NCI-H2107 (cell line): ENCODE measurements at places on chromosomes 1 and 21.
A peak's percentile ranks its signal among the peaks of the same experiment; 100 is the strongest.

DNA sequence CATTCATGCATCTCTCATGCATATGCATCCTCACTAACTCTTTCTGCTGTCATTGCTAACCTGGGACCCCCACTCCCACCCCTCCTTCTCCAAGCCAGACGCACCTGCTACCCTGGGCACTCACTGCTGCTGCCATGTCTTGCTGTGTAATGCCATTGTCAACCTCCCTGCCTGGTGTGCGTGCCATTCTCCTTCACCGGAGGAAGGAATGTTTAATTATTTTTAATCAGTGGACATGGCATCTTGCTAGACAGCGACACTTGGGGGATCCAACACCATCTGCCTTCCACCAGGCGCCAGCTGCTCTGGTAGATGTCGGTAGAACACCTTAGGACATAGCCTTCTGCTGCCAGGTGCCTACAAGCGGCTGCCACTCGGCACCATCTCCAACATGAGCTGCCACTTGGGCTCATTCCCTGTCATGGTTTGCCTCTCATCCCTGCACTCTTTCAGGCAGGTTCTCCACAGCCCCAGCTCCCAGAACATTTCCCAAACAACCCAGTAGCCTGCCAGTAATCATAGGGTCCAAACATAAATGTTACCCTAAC, 306.9 kb downstream of the TTLL7 start:
- no peak for DNase-seq

- DNase-seq = no peak
These were observed 8.3 kb downstream of the FRRS1 start for GRCh38 chr1:99758073-99758511.

GRCh38 chr1:169089776-169090175, 16.7 kb upstream of the ATP1B1 start:
- DNase-seq = no peak

DNA sequence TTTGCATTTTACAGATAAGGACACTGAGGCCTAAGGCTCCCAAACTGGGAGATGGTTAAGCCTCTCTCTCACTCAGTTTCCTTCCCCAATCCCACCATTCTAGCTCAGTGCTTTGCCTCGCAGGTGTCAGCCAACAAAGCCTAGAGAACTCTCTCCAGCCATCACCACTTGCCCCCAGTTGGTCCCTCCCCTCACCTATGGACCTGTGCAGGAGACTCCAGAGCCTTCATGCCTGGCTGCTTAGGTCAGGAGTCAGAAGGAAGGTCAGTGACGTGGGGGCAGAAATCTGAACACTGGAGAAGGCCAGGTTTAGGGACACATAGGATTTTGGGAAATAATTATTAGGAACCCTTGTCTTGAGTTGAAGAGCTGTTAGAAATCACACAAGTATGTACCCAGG, 295.3 kb downstream of the PTPRU start:
- no peak for DNase-seq

- DNase-seq = no peak
These were observed 321.2 kb downstream of the CHRM3 start for GRCh38 chr1:239707615-239708014.

DNA sequence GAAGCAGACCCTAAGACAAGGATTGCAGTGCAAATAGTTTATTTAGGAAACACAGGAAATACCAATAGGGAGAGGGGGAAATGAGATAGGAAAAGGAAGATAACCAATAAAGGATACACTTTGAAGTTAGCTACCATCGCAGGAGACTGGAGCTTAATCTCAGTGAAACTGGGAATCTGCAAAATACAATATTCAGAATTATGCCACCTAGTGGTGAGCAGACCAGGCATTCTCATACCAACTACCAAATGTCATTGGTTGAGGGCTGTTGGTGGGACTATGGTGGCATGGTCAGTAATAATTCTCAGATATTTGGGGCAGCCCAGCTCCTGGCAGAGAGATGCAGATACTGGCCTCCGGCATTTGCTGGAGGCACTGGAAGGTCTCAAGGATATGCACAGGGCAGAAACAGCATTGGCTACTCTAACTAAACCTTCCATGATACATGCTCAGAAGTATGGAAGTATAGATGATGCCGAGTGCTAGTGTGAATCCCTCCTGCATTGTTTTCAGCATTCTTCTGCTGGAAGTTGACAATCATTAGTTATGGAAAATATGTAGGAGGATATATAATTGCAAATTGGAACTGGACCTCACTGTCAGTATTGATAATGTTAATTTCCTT, 11.8 kb upstream of the ZFP69B start:
- no peak for DNase-seq

GRCh38 chr1:235710687-235711086, 61.1 kb upstream of the GNG4 start:
- no peak for DNase-seq

DNA sequence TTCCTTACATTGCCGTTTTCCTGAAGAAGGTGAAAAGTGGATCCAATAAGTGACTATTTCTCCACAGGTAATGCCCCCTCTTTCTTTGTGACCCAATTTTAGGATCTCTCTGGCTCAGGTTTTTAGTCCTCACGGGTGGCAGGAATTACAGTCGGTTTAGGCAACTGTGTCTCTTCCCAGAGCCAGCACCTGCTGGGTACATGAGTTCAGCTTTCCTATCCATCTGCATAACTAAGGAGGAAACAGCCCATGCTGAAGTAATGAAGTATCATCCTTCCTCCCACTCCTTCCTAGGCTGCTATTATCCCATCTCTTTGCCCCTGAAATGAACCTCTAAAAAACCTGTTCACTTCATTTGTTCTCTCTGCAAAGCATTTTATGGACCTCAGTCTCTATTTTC, 544.6 kb downstream of the NEGR1 start:
- no peak for DNase-seq

DNA sequence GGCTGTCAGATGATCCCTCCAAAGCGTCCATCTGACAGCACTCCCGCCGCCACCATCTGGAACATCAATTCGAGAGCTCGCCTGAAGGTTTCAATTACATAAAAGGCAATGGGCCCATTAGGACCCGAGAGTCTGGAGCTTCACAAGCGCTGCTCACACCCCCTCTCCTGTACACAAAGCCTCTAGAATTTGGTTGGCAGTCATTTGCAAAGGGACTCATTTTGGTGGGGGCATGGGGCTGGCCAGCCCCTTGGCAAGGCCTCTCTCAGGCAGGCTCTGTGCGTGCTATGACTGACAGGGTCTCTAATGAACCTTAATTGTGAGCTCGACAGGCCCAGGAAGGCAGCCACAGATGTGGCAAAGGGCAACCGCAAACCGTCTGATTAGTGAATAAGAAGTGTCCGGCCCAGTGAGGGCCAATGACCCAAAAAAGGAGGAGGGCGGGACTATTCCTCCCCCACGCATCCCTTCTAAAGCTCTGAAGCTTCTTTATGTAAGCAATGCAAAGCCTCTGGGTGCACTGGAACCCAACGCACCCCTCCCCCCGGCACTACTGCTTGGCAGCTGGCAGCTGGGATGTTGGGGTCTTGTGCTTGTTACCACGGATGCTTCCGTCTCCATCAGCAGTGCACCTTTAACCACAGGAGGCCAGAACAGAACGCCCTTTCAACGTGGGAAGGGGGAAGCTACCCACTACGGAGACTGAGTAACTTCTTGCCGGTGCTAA, 79.4 kb downstream of the CAPZB start:
- peak; percentile 36 for DNase-seq

DNA sequence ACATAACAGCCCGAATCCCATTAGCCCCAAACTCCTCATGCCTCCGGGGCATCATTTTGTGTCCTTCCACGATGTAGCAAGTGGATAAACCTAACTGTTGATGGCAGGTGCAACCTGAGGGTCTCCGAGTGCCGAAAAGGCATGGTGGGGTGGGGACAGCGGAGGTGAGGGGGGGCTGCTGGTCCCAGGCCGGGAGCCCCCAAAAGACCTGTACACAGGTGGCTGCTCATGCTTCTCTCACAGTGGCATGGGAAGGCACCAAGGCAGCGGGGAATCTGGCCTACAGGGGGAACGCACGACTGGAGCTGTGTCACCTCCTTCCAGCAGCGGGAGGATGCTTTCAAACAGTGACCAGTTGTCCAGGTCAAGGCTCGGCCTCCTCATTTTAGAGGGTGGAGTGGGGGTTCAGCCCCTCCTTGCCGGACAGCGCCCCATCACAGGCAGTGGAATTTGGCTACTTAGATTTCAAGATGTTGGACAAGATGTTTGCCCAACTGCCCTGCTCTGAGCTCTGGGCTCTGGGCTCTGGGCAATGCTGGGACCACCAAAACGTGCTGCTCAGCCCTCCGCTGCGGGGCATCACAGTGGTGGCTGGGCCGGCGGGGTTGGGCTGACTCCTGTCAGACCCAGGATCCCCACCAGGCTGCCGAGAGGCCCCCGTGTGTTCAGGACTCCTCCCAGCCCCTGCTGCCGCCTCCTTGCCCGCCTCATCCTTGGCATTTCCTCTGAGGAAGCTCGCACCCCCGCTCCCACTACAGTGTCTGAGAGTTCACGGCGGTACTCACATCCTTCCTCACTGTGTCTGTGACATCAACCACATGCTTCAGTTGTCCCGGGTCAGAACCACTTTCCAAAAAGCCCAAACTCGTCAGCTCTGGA, 7.6 kb downstream of the DNMT3L start:
- DNase-seq = no peak

GRCh38 chr21:38667291-38667870, 138.3 kb upstream of the ETS2 start:
- no peak for DNase-seq

DNA sequence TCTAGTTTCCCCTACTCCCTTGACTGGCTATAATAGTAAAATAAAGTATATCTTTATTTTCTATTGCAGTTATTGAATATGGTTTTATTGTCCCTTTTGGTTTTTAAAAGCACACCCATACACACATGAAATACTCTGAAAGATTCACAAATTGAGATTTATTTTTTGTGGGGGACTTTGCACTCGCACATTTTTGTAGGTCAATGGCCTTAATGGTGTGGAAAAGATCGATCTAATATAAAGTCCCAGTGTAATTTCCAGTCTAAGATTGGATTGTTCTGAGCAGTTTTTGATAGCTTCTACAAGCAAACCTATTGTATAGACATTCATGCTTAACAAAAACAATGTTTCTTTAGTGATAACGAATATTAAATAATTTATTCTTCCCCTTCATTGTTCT, 59.5 kb upstream of the INSL5 start:
- DNase-seq = no peak

DNA sequence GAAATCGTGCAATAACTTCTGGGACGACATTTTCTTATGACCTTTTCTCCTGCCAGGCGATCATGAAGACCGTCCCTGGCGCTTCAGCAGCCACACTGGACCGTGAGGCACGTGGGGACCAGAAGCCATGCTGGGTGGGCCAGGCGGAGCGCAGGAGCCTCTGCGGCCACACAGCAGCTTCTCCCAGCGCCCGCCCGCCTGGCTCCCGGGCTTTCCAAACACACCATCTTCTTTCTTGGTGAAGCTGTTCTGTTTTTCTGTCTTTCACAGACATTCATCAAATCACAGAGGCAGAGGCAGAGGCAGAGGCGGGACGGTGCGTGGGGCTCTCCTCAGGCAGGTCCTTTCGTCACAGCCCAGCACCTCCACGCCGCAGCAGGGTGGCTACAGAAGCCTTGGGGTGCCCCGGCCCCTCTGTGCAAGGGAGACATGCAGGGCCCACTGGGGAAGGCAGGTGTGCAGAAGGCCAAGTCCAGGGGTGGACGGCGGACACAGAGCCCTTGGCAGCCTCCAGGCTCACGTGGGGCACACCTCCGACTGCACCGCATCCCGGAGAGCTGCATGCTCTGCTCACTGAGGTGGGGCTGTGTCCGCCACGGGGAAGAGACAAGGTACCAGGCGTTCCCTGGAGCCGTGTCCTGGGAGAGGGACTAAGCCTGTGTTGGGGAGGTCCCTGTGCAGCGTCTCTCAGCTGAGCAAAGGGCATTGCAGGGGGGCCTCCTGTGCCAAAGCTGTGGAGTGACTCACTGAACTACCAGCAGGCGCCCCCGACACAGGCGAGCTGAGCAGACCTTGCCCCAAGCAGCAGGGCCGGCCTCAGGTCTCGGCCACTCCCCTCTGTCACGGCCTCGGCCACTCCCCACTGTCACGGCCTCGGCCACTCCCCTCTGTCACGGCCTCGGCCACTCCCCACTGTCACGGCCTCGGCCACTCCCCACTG, 2.6 kb upstream of the TMEM240 start:
- DNase-seq = no peak

DNA sequence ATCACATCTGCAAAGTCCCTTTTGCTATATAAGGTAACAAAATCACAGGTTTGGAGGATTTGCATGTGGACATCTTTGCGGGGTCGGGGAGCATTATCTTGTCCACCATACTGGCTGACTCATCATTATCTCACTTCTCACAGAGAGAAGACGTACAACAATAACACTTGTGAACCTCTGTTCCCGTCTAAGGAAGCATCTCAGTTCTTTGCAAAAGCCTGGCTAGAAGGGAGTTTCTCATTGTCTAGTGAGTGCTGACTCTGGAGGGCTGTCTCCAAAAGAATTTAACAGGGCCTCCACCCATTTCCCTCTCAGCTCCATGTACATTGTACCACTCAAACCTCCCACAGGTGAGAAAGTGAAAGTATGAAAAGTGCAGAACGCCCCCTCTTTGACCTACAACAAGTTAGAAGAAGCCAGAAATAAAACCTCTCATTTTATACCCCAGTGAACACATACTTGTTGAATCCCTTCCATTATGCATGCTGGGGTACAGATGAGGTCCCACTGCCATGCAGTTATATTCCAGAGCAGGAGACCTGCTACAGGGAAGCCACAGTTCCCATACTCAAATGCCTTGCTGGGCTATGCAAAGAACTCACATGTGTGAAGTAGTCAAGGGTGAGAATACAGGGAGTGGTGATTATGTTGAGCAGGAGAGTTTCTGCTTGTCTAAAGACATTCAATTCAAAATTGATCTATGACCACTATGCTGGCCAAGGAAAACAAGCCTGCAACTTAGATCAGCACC, 121.7 kb upstream of the PRDX6 start:
- DNase-seq = no peak

DNA sequence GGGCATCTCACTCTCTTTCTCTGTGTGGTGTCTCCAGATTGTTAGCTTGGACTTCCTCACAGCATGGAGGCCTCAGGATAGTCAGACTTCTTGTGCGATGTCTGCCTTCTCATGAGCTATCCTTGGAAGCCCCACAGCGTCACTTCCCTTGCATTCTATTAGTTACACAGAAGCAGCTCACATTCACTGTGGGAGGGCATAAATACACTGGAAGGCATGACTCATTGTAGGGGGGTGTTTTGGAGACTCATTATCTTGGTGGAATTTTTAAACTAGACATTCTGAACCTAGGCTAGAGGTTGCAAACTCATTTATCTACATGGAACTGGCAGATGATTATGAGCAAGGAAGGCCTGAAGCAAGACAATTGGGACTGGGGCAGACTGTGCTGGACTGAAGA, 21.4 kb upstream of the FASLG start:
- no peak for DNase-seq

GRCh38 chr1:207346513-207346912, 25.0 kb downstream of the CD55 start:
- DNase-seq = no peak

- DNase-seq = no peak
These were observed 57.5 kb downstream of the KIF26B start for GRCh38 chr1:245212221-245212710.

GRCh38 chr1:193260896-193261295, 74.5 kb upstream of the B3GALT2 start:
- DNase-seq = no peak

- DNase-seq = no peak
These were observed 798.9 kb downstream of the BRINP3 start for GRCh38 chr1:189678779-189679178.

GRCh38 chr1:40858856-40859416, 3.2 kb downstream of the CITED4 start:
- no peak for DNase-seq

GRCh38 chr1:56359056-56359455, 220.3 kb downstream of the PLPP3 start:
- DNase-seq = no peak
